ENCODE measurements at places on chromosomes 13 and 19.
A peak's percentile ranks its signal among the peaks of the same experiment; 100 is the strongest.

GRCh38 chr13:113848020-113848419, 15.9 kb downstream of the GAS6 start:
- DNase-seq = no peak

DNA sequence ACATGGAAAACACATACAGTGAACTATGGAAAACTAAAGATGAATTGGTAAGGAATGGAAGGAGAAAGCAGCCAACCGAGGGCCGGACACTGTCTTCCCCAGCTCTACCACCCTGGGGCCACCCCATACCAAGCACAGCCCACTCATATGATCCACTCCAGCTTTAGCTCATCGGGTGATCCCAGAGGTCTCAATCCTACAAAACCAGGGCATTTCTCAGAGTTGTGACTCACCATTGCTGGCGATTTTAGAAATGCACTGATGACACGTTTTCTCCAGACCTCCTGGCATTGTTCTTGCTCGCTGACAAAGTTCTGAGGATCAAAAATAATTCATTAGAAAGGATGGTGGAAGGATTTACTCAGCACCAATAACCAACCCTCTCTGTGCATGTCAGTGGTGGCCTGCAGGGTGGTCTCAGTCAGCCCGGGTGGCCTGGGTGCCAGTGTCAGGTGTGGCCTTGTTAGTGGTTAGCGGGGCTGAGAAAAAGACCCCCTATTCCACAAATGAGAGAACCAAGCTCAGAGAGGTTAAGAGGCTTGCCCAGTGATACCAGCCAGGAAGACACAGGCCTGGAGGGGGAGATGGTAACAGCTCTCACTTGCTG, 6.6 kb downstream of the TMEM272 start:
- peak; percentile 12 for DNase-seq

DNA sequence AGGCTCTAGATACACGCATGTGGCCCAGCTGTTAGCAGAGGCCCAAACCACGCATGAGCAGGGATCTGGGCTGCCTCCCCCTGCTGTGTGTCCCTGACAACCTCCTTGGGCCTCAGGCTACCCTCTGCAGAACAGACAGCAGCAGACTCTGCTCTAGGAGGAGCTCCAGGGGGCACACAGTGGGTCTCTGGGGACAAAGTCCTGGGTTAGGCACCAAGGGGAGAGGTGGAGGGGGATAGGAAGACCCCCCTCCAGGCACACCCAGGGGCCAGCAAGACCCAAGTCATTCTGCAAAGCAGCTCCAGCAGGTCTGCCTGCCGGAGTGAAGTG, 8.0 kb downstream of the TINCR start:
- no peak for DNase-seq

DNA sequence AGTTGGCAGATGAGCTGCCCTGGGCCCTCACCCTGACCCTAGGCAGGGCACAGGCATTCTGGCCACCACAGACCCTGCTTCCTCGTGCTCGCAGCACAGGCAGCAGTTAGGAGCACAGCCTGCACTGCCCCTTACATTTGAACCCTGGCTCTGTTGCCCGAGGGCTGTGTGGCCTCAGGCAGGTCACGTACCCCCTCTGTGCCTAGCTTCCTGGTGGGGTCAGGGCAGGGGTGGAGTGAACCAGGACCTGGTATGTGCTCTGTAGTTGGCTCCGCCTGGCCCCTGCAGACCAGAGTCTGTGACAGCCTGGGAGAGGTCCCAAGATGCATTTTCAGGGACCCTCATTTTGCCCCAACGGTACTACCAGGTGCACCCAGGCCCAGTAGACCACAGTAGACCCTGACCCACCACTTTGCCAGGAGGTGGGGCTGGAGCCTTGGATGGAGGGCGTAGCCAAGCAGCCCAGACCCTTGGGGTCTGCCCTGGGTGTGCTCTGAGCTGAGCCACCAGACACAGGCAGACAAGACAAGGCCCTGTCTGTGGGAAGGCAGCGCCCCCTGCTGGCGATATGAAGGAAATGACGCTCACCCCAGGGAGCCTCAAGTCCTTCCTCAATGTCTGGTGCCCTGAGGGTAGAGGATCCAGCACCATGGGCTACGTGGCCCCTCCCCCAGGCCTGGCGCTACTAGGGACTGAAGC, 9.1 kb downstream of the LYL1 start:
- peak; percentile 52 for DNase-seq

DNA sequence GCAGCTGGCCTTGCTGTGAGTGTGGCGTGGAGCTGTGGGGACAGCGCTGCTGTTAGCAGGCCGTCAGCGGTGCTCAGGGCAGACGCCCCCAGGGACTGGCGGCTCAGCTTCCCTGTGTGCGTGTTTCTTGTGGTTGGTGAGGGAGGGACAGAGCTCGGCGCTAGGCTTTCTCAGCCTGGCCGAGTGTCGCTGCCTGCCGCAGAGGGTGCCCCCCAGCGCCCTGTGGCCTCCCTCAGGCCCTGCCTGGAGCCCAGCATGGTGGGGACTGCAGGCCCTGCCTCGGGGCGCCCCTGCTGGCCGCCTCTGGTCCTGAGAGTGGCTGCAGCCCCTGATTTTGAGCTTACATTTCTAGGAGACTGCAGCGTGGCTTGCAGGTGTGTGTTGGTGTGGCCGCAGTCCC, 35.5 kb downstream of the DOT1L start:
- DNase-seq = no peak

DNA sequence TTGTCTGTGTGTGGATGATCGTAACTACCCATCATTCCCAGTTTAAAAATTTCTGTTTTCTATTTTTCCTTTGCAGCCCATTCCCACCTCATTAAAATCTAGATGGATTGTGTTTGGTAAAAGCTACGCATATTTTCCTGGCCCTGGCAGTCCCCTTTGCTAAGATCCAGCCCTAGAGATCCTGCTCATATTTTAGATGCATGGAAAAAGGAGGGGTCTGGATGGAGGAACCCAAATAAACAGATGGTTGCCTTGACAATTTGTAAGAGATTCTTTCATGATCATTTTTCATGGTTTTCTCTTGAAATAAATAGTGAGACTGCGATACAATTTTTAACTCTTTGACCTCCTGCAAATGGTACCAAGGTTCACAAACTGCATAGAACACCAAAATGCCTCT, 174.4 kb downstream of the SLC7A1 start:
- no peak for DNase-seq

- DNase-seq = no peak
These were observed 30.6 kb downstream of the FGF9 start for GRCh38 chr13:21701460-21701859.

GRCh38 chr19:50458396-50459066, 17.8 kb upstream of the EMC10 start:
- DNase-seq = no peak

- DNase-seq = peak; percentile 28
These were observed 46.7 kb downstream of the NOTCH3 start for GRCh38 chr19:15154002-15154612.

GRCh38 chr13:26051231-26051656, 572 bp downstream of the SHISA2 start:
- peak; percentile 21 for DNase-seq

DNA sequence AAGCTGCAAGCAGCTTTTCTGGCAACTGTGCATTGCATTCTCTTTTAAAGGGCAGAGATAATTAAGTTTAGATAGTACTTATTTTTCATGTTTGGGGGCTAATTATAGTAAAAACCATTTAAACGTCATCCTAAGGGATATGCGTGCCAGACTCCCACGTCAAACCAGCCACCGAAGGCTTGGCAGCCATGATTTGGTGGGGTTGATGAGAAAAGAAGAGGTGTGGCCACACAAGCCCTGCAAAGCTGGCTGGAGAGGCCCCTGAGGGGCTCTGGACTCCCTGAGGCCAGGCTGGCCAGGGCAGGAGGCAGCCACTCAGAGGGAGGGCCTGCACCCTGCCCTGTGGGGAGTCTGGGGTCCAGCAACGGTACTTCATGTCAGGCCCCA, 17.5 kb downstream of the PEPD start:
- no peak for DNase-seq

- no peak for DNase-seq
These were observed 59.2 kb upstream of the TPM4 start for GRCh38 chr19:16017138-16017490.

DNA sequence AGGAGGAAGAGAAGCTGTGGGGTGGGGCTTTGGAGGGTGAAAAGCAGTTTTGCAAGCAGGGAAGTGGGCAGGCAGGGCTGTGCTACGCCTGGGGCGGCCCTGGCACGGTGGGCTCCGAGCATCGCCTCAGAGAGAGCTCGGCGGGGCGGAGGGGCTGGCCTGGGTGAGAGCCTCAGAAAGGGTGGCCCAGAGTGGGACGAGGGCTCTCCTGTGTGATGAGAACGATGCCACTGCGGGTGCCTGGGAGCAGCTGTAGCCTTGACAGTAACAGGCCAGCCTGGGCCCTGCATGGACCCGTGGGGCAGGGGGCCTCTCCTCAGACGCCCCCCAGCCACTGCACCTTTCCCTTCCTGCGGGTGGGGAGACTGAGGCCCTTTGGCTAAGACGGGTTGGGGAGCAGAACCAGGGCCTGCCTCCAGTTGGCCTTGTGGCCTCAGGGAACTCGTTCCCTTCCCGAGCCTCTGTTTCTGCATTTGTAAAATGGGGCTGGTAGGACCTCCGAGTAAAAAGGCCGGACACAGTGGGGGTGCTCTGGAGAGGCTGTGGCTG, 27.6 kb downstream of the PIAS4 start:
- no peak for DNase-seq

DNA sequence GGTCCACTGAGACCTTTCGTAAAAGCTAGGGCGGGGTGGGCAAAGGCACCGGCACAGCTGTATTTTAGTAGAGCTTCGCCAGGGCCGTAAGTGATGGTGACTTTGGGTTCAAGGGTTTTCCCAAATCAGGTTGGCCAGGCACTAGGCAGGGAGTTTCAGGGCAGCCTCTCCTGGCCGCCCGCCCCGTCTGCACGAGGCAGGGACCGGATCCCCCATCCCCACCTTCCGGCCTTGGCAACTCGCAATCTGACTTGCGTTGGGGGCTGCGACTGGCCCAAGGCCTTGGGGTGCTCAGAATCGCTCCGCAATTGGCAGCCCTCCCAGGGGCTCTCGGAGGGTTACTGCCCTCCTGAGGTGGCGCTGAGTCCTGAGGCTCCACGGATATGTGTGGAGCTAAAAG, 4.1 kb upstream of the ZIC5 start:
- no peak for DNase-seq

- no peak for DNase-seq
These were observed 40.2 kb downstream of the CARS2 start for GRCh38 chr13:110665491-110666254.

DNA sequence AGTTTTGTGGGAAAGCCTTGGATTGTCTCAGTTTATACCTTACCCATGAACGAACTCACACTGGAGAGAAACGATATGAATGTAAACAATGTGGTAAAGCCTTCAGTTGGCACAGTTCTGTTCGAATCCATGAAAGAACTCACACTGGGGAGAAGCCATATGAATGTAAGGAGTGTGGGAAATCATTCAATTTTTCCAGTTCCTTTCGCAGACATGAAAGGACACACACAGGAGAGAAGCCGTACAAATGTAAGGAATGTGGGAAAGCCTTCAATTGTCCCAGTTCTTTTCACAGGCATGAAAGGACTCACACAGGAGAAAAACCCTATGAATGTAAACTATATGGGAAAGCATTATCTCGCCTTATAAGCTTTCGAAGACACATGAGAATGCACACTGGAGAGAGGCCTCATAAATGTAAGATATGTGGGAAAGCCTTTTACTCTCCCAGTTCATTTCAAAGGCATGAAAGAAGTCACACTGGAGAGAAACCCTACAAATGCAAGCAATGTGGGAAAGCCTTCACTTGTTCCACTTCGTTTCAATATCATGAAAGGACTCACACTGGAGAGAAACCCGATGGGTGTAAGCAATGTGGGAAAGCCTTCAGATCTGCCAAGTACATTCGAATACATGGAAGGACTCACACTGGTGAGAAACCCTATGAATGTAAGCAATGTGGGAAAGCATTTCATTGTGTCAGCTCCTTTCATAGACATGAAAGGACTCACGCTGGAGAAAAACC, 7.5 kb upstream of the ZNF440 start:
- DNase-seq = no peak

GRCh38 chr13:20411638-20412342, 113.9 kb downstream of the CRYL1 start:
- no peak for DNase-seq

- DNase-seq = no peak
These were observed 135.0 kb downstream of the TM9SF2 start for GRCh38 chr13:99636306-99636705.
